Iris pigment epithelial cell (primary cell): ENCODE measurements at places on chromosomes 4 and X.

DNA sequence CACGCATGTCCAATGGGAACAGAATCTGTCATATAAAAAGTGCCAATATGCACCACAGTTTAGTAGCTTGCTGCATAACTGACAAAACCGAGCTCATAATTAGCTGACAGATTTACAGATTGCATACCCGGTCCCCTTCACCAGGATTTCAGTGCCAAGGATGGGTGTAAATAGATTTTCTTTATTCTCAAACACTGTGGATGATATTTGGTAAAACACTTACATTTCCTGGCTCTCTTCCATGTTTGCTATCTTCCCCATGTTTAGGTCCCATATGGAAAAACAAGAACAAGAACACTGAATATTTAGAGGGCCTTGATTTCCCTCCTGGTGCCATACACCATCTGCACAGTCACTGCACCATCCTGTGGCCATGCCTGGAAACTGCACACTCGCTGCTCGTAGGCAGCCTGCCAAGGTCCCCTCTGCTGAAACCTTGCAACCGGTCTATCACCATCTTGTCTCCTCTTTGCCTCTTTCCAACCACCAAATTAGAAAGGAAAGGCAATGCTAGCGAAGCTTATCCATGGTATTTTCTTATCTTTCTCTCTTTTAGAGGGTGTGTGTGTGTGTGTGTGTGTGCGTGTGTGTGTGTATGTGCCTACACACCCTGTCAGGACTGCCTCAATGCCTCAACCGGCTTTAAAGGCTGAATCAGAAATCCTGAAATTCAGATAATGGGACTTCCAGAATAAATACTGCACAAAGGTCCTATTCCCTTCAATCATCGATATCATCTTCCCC, 124.2 kb upstream of the MBNL3 start:
- peak; percentile 34 for DNase-seq

GRCh38 chrX:124507246-124507645, 160.9 kb downstream of the SH2D1A start:
- peak; percentile 14 for DNase-seq

GRCh38 chr4:174398728-174399127, 115.0 kb downstream of the CEP44 start:
- DNase-seq, result peak; percentile 93

- DNase-seq, result no peak
Observed at GRCh38 chr4:93116624-93117023, 711.9 kb upstream of the ATOH1 start.

DNA sequence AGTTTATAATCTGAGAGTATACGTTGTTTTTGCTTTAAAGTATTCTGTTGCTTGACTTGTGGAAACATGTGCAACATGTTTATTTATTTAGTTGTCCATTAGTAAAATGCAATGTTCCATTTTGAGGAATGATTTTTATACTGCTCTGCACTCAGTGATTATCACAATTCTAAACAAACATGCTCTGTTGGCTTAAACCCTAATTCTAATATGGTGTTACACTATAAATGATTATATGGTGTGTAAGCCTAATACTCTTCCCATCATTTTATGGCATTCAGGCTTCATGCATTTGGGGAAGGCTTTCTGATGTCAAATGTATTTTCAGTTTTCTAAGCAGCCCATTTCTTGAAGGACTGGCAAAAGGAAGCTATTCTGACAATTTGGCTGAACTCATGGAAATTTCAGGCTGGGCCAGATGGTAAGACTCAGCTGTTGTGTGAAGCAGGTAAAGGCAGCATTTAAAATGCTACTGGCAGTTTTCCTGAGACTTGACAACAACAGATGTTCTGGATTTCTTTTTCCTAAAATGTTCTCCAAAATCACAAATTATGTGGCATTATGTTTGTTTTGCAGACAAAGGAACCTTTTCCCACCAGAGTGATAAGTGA, 336.7 kb upstream of the GNPDA2 start:
- DNase-seq, result no peak

GRCh38 chrX:128504496-128504895, 452.3 kb upstream of the ACTRT1 start:
- no peak for DNase-seq

DNA sequence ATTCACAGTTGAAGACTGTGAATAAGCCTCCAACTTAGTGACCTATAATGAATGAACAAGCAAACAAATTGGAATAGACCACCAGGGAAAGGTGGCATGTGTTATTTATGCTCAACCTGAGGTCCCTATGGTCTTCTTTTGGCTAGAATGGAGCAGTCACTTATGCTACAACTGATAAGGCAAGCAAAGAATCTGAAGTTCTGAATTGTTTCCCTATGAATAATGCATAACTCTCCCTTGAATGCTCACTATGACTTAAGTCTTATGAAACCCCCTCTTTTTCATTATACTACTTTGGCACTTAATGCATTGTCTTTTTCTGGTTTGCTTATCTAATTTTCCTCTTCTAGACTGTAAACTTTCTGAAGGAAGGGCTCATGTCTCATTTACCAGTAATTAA, 2.6 kb downstream of the GIMD1 start:
- peak; percentile 71 for DNase-seq

DNA sequence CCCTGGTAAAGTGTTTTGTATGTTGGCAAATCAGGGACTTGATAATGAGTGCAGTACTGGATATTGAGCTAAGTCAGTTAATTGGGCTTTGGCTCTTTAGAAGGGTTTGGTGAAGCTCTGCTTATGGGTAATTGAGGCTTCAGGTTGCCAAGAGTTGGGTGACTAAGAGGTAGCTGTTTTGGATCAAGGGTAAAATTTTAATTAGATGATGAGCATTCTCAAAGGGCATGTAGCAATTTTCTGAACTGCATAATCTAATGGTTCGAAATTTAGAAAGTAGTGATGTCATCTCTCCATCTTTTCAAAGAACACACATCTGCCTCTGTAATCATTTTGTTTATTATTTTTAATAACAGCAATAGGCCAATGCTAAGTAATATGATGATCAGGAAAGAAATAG, 5.5 kb upstream of the TRIM2 start:
- no peak for DNase-seq

DNA sequence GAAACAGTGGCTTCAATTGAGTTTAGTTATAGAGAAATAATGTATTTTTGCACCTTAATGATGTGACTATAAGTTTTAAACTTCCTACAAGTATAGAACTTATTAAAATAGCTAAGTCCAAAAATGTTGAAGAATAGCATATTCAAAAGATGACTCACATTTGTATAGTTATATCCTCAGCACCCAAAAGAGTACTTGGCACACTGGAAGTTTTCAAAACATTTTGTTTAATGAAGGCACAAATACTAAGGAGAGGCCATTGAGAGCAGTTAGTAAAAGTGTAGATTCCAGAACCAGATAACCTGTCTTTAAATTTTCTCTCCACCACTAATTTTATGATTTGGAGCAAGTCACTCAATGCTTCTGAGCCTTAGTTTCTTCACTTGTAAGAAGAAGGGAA, 226.9 kb upstream of the MID1 start:
- peak; percentile 12 for DNase-seq

- peak; percentile 7 for DNase-seq
Observed at GRCh38 chrX:37834937-37835336, 12.4 kb downstream of the DYNLT3 start.

DNA sequence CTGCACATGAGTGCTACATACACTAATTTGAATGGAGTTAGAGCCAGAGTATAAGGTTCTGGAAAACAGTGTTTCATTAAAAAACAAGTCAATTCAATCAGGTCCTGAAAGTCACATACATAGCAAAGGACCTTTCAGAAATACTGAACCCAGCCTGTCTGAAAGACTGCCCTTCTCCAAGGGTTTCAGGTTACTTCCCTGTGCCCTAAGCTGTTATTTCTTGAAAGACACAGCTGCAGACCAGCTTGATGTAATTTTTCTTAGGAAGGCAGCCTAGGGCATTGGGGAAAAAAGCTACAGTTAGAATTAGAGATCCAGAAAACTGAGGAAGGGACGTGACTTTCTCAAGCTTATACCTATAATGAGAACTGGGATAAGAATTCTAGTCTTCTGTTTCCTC, 155.9 kb upstream of the MAOA start:
- DNase-seq, result no peak

GRCh38 chrX:95330292-95330691, 1354.3 kb upstream of the DIAPH2 start:
- DNase-seq, result no peak

- DNase-seq, result no peak
Observed at GRCh38 chr4:23023121-23023520, 330.4 kb downstream of the GBA3 start.

DNA sequence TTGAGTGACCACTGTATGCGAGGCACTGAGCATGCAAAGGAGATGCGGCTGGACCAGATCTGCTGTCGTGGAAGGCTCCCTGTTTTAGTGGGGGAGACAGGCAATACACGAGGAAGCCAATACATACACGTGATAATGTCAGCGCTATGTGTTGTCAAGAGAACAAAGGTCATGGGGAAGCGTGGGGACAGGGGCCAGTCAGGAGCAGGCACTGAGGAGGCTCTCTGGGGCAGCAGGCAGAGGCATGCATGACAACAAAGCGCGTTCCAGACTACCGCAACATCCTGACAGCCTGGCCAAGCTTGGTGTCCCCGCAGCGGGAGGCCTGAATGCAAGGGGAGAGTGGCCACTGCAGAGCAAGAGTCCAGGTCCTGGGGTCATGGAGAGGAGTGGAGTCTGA, 61.9 kb downstream of the DCTD start:
- no peak for DNase-seq

DNA sequence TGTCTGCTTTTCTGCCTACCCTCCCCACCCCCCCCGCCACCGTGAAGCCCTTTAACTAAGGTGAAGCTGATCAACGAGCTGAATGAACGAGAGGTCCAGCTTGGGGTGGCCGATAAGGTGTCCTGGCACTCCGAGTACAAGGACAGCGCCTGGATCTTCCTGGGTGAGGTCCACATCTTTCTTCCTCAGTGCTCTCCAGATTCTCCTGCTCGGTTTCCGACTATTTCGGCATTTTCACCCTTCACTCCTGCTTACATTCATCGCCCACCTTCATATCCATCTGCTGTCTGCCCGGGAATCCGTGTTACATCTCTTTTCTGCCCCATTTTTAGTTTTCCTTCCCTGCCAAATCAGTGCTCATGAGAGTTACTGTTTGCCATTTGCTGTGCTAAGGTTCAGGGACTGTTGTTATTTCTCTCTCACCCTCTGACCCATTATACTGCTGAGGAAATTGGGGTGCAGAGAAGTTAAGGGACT, 459 bp downstream of the RBMX2 start:
- DNase-seq, result no peak

- no peak for DNase-seq
Observed at GRCh38 chr4:127006446-127006877, 626.3 kb upstream of the INTU start.

DNA sequence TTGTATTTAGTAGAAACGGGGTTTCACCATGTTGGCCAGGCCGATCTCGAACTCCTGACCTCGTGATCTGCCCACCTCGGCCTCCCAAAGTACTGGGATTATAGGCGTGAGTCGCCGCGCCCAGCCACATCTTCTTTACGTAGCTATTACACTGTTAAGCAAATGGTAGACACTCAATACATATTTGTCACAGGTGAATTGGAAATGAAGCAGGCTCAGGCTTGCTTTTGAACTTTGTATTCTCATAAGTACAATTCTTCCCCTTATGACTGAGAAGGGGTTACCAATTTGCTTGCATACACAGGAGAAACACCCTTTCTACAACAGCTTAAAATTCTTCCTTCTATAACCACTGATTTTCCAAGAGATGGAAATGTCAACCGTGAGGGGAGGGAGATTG, 787 bp upstream of the SRPX2 start:
- no peak for DNase-seq

DNA sequence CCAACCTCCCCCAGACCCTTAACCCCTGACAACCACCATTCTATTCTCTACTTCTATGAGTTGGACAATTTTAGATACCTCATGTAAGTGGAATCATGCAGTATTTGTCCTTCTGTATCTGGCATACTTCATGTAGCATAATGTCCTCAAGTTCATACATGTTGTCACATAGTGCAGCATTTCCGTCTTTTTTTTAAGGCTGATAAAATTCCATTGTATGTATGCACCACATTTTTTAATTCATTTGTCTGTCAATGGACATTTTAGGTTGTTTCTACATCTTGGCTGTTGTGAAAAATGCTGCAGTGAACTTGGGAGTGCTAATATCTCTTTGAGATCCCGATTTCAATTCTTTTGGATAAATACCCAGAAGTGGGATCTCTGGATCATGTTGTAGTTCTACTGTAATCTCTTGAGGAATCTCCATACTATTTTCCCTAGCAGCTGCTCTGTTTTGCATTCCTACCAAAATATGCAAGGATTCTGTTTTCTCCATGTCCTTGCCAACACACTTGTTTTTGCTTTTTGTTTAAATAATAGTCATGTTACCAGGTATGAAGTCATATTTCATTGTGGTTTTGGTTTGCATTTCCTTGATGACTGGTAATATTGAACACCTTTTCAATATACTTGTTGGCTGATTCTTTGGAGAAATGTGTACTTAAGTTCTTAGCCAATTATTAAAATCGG, 48.8 kb upstream of the ADAD1 start:
- DNase-seq, result peak; percentile 39

GRCh38 chrX:44596277-44596676, 53.6 kb upstream of the FUNDC1 start:
- DNase-seq, result no peak

DNA sequence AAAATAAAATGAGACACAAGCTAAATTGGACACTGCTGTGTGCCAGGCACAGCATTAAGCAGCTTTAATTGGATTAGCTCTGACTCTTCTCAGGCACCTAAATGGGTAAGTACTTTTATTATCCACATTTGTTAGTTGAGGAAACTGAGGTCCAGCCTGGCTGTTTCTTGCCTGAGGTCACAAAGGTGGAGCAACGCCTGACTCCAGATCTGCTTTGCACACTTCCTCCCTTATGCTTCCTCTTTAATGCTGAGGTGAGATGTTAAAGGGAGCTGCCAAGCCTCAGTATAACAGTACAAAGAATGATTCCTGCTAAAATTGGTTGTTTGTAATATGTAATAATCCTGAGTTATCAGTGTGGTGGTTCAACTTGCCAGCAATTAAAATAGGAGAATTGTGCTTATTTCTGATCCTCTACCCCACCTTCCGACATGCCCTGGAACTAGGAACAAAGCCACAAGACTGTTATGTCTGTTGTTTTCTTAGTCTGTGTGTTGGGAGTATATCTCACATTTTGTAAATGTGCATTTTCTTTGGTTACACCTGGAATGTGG, 74.4 kb downstream of the AFF1 start:
- no peak for DNase-seq

- no peak for DNase-seq
Observed at GRCh38 chr4:73865431-73866096, 3.6 kb upstream of the CXCL1 start.

GRCh38 chrX:47992095-47992380, 11.8 kb downstream of the ZNF182 start:
- DNase-seq, result no peak

- no peak for DNase-seq
Observed at GRCh38 chr4:158125310-158125709, 47.5 kb downstream of the GASK1B start.

DNA sequence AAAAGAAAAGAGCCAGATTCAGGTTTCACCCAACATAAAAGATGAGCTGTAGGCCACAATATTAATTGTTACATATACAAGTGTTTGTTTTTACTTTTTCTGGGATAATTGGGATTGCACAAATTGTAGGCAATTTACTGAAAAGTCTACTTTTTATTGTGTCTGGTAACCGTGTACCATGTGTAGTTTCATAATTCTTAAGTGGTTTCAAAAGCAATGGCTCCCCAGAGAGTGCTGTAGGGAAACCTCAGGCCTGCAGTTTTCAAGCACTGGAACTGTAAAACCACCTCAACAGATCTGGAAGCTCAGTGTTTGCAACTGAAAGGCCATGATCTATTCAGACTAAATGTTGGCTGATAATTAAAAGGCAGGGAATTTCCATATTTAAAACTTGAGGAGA, 53.9 kb upstream of the MMAA start:
- DNase-seq, result no peak

- peak; percentile 23 for DNase-seq
Observed at GRCh38 chrX:11380187-11380844, 87.1 kb downstream of the AMELX start.
